H1 (cell line): ENCODE measurements at places on chromosomes 7 and 10.

DNA sequence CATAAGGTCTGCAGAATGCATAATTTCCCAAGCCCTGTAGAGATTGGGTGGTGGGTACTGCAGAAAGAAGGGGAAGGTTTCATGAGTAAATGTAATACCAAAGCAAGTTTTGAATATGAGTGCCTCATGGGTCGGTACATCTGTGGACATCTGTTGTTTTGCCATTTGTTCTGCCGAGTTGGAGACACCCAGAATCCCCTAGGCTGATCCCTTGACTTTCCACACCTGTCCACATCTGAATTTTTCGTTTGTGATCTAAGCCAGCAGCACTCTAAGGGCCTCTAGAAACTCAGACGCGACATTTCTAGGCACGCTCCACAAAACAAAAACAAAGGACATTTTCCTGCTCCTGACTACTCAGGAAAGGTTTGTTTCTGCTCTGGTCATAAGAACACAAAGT, 11.7 kb upstream of the SLF2 start:
- no peak for DNase-seq
- no peaks in the 10 kb centered on the region for H3K36me3 ChIP-seq
- H3K4me1 ChIP-seq: no peaks in the 10 kb centered on the region
- H3K4me3 ChIP-seq: no peak overlapping the region
- H3K27me3 ChIP-seq: no peaks in the 10 kb centered on the region

- DNase-seq: no peak
- peaks cover 9% of the 10 kb centered on the region for H3K4me1 ChIP-seq
- no peak overlapping the region for H3K4me3 ChIP-seq
These were observed 3.7 kb downstream of the SND1 start for GRCh38 chr7:127655720-127656119.

DNA sequence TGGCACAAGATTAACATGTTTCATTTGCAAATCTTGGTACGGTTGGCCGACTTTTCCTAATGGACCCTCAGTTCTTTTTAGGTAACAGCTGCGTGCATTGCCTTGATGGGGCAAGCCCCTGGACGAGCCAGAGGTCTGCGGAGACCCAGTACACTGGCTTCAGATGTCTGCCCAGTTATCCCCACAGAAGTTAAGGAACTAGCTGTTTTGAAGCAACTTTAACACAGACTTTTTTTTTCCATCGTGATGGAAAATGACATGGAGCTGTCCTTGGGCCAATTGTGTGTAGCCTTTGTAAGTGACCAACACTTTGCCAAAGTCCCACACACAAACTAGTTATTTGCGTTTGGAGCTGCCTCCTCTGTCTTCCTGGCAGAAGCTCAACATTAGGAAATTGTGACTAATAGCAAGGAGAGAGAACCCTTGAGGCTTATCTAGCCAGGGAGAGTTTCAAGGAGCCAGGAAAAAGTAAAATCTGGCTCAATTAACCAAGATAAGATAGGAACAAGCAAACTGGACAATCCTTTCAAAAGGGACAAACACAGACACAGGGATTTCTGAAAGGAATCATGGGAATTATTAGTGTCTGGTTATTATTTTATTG, 99.6 kb upstream of the BMPER start:
- no peak for DNase-seq
- no peaks in the 10 kb centered on the region for H3K27me3 ChIP-seq

DNA sequence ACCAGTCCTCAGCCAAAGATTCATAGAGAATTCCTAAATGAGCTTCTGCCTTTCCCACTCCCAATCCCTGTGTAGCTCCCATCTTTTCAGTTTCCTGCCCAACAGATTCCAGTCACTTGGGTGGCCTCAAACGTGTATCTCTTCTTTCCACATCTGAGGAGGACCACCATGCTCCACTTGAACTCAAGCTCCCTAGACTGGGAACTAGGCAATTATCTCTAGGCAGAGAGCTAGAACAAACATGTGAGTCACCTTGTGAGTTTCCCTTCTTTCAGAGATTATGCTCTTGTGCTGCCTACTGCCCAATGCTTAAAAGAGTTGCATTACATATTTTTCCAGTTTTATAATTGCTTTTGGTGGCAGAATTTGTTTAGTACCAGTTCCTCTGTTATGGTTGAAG, 178.0 kb downstream of the MDFIC start:
- H3K4me1 ChIP-seq: no peaks in the 10 kb centered on the region; the same call in 1 of the 2 replicates
- no peak overlapping the region for H3K4me3 ChIP-seq
- no peak overlapping the region for H3K27ac ChIP-seq
- no peaks in the 10 kb centered on the region for H3K36me3 ChIP-seq

DNA sequence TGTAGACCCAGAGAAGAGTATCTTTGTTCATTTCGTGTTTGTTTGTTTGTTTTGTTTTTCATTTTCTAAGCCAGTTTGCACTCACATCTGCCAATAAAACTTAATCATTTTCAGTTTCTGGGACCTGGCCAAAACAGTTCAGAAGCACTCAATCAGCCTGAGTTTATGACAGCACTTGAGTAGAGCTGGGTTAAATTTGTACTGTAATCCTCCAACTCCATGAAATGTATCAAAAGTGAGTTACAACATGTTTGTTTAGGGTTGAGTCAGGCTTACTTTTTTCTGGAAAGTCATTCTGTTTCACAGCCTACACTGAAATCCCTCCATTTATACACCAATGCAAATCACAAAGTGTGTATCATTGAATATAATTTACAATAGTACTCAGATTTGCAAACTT, 91.9 kb downstream of the ZWINT start:
- H3K4me3 ChIP-seq: no peak overlapping the region
- DNase-seq: no peak
- no peak overlapping the region for H3K27ac ChIP-seq
- no peaks in the 10 kb centered on the region for H3K27me3 ChIP-seq
- H3K4me1 ChIP-seq: no peaks in the 10 kb centered on the region

DNA sequence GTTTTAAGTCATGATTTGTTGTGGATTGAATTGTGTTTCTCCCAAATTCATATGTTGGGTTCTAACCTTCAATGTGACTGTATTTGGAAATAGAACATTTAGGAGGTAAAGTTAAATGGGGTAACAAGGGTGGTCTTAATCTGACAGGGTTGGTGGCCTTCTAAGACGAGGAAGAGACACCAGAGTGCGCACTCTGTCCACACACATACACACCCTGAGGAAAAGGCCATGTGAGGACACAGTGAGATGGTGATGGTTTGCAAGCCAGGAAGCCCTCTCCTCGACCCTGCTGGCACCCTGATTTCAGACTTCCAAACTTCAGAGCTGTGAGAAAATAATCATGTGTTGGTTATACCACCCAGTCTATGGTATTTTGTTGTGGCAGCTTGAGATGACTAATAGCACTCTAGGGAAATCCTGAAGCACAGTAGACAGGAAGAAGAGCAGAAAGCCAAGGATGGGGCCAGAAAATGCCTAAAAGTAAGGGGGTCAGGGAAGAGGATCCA, 28.0 kb upstream of the SEM1 start:
- no peak overlapping the region for H3K27ac ChIP-seq
- H3K4me3 ChIP-seq: no peak overlapping the region
- DNase-seq: no peak
- no peaks in the 10 kb centered on the region for H3K27me3 ChIP-seq

- H3K27me3 ChIP-seq: no peaks in the 10 kb centered on the region
- H3K27ac ChIP-seq: no peak overlapping the region
- no peak for DNase-seq
- H3K36me3 ChIP-seq: peaks cover 2% of the 10 kb centered on the region; the same call in 1 of the 2 replicates
- no peak overlapping the region for H3K4me3 ChIP-seq
These were observed 87.4 kb upstream of the PPIF start for GRCh38 chr10:79259834-79260233.

GRCh38 chr7:76048668-76048988, 722 bp downstream of the MDH2 start:
- no peaks in the 10 kb centered on the region for H3K27me3 ChIP-seq
- peaks cover 3% of the 10 kb centered on the region for H3K4me1 ChIP-seq
- H3K36me3 ChIP-seq: no peaks in the 10 kb centered on the region
- peak overlapping the region; percentile 94 for H3K4me3 ChIP-seq

GRCh38 chr7:105776068-105776790, 100.2 kb downstream of the ATXN7L1 start:
- peak; percentile 71 for DNase-seq
- no peak overlapping the region for H3K4me3 ChIP-seq
- H3K4me1 ChIP-seq: peaks cover 32% of the 10 kb centered on the region
- H3K27ac ChIP-seq: peak overlapping the region; percentile 29; the same call in 1 of the 2 replicates

- DNase-seq: no peak
- no peaks in the 10 kb centered on the region for H3K36me3 ChIP-seq
- H3K27ac ChIP-seq: no peak overlapping the region
- H3K4me3 ChIP-seq: no peak overlapping the region
These were observed 3.3 kb upstream of the MEST start for GRCh38 chr7:130488392-130489139.

DNA sequence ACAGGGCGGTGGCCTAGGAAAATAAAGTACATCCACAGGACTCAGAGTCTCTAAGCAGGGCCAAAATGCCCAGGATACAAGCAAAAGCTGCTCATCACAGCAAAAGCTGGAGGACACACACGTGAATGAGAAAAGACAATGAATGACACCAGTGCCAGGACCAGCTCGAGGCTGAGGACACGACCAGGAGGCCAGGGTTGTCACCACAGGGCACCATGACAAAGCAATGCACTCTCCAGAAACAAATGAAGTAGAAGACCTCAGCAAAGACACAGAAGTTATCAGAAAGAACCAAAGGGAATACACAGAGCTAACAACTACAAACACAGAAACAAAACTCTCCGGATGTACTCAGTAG, 92.1 kb downstream of the FOXL3 start:
- H3K27me3 ChIP-seq: peaks cover 5% of the 10 kb centered on the region

- H3K36me3 ChIP-seq: no peaks in the 10 kb centered on the region
- DNase-seq: no peak
- no peaks in the 10 kb centered on the region for H3K27me3 ChIP-seq
- no peak overlapping the region for H3K4me3 ChIP-seq
- 0 out of 2 replicates have a peak, but pooled peaks cover 2% of the 10 kb centered on the region for H3K4me1 ChIP-seq
These were observed 155.4 kb downstream of the CELF2 start for GRCh38 chr10:11173042-11173441.

DNA sequence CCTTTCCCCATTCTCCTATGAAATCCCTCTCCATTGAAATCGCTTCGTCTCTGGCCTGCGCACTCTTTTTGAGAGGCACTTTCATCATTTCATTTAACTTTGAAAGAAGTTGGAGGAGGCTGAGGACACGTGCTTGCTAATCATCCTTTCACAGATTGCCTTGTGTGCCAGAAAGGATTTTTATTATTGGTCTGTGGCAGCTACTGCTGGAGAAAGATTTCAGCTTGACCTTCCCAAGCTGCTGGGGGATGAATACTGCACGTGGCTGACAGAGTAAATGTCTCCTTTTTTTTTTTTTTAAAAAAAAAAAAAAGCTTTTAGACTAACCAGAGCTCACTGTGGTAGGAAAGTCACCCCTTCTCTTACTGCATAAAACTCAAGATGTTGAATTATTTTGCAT, 44.2 kb upstream of the KCNIP2 start:
- H3K4me1 ChIP-seq: no peaks in the 10 kb centered on the region
- no peaks in the 10 kb centered on the region for H3K27me3 ChIP-seq

- no peak for DNase-seq
- H3K4me3 ChIP-seq: no peak overlapping the region
- no peaks in the 10 kb centered on the region for H3K4me1 ChIP-seq
- no peaks in the 10 kb centered on the region for H3K27me3 ChIP-seq
- no peaks in the 10 kb centered on the region for H3K36me3 ChIP-seq
- no peak overlapping the region for H3K27ac ChIP-seq
These were observed 345.5 kb downstream of the LRMDA start for GRCh38 chr10:75776738-75777504.

- H3K27ac ChIP-seq: no peak overlapping the region
- H3K36me3 ChIP-seq: no peaks in the 10 kb centered on the region
- no peaks in the 10 kb centered on the region for H3K4me1 ChIP-seq
- no peak overlapping the region for H3K4me3 ChIP-seq
- DNase-seq: peak; percentile 63
These were observed 2.9 kb upstream of the MYOZ1 start for GRCh38 chr10:73644015-73644743.

DNA sequence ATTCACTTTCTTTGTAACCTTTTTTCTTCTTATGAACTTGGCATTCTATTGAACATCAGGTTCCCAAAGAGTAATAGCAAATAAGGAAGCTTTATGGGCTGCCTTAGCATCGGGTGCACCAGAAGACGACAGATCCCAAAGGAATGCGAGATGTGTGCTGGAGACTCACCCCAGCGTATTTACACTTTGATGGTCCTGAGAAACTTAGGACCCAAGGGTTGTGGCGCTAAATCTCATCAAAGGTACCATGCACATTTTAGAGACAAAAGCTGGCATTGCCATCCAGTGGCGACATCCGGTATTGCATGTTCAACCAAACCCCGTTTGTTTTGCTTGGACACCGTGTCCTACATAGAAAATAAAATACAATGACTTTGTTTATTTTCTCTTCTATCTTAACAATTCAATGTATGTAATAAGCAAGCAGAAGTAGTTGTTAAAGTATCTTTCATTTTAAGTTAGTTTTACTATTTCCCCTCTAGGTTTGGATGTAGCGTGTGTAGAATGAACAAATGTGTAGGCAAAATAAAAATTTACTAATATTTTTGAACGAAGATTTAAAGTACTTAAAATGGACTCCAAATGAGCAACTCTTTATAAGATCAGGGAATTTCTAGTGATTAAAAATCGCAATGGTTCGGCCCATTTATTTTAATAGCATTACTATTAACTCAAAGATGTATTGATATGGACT, 1154.8 kb downstream of the GATA3 start:
- peak; percentile 46 for DNase-seq
- H3K4me1 ChIP-seq: no peaks in the 10 kb centered on the region
- H3K4me3 ChIP-seq: no peak overlapping the region

GRCh38 chr10:69446650-69447151, 4.6 kb upstream of the TSPAN15 start:
- no peaks in the 10 kb centered on the region for H3K4me1 ChIP-seq
- no peaks in the 10 kb centered on the region for H3K36me3 ChIP-seq
- H3K27me3 ChIP-seq: peaks cover 8% of the 10 kb centered on the region
- no peak overlapping the region for H3K4me3 ChIP-seq
- no peak overlapping the region for H3K27ac ChIP-seq

GRCh38 chr7:70542750-70543376, 589.1 kb upstream of the GALNT17 start:
- no peak overlapping the region for H3K4me3 ChIP-seq
- peaks cover 9% of the 10 kb centered on the region for H3K4me1 ChIP-seq
- H3K27ac ChIP-seq: no peak overlapping the region
- no peaks in the 10 kb centered on the region for H3K36me3 ChIP-seq

- no peaks in the 10 kb centered on the region for H3K27me3 ChIP-seq
- H3K4me3 ChIP-seq: no peak overlapping the region
- DNase-seq: no peak
- H3K4me1 ChIP-seq: no peaks in the 10 kb centered on the region
- H3K27ac ChIP-seq: no peak overlapping the region
These were observed 108.0 kb downstream of the SDK1 start for GRCh38 chr7:3408814-3409595.

DNA sequence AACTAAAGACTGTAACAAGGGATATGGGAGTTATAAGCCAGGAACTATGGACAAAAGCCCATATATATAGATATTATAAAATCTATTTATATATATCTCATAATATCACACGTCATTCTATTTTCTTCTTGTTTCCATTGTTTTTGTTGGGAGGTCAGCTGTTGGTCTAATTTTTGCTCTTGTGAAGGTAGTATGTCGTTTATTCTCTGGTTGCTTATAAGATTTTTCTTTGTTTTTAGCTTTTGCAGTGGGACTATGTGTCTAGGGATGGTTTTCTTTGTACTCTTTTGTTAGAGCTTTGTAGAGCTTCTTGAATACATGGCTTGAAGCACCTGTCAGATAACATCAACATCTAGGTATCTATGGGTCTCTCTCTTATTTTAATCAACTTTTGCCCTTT, 14.0 kb downstream of the ARL4A start:
- no peaks in the 10 kb centered on the region for H3K27me3 ChIP-seq
- no peak for DNase-seq
- no peak overlapping the region for H3K4me3 ChIP-seq
- no peaks in the 10 kb centered on the region for H3K4me1 ChIP-seq
- H3K27ac ChIP-seq: no peak overlapping the region
- no peaks in the 10 kb centered on the region for H3K36me3 ChIP-seq
